Activated CD4-positive, alpha-beta memory T cell treated with anti-CD3 and anti-CD28 coated beads for 36 hours (primary cell): ENCODE measurements at places on chromosomes 6 and 20. TPM values are rescaled to one million over a fixed set of nuclear protein-coding genes. Genes with fewer than 3 reads are reported as not detected.

- no peak for DNase-seq
Observed at GRCh38 chr20:6959900-6960312, 192.4 kb downstream of the BMP2 start.

- DNase-seq = no peak
Observed at GRCh38 chr6:11798096-11798495, 19.5 kb upstream of the ADTRP start.

DNA sequence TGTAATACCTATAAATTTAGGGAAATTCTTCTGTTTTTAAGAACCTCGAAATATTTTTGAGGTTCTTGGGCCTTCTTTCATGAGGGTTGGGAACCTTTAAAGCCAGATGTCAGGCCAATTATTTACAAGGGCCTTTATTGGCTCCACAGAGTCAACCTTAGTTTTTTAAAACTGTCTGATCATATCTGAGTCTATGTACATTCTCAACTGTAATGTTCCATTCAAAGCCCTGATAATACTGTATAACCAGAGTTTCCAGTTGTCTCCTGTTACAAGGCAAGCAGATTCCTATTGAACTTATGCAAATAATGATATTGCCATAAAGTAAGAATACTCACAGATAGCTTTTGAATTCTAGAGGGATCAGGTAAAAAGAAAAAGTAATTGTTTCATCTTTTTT, 545.5 kb downstream of the EPM2A start:
- no peak for DNase-seq

Gene SLA2
- 47.1 TPM for total RNA-seq

Gene LY86
- 0.24 TPM for total RNA-seq

GRCh38 chr20:41649489-41649888, 31.3 kb upstream of the CHD6 start:
- DNase-seq = no peak

DNA sequence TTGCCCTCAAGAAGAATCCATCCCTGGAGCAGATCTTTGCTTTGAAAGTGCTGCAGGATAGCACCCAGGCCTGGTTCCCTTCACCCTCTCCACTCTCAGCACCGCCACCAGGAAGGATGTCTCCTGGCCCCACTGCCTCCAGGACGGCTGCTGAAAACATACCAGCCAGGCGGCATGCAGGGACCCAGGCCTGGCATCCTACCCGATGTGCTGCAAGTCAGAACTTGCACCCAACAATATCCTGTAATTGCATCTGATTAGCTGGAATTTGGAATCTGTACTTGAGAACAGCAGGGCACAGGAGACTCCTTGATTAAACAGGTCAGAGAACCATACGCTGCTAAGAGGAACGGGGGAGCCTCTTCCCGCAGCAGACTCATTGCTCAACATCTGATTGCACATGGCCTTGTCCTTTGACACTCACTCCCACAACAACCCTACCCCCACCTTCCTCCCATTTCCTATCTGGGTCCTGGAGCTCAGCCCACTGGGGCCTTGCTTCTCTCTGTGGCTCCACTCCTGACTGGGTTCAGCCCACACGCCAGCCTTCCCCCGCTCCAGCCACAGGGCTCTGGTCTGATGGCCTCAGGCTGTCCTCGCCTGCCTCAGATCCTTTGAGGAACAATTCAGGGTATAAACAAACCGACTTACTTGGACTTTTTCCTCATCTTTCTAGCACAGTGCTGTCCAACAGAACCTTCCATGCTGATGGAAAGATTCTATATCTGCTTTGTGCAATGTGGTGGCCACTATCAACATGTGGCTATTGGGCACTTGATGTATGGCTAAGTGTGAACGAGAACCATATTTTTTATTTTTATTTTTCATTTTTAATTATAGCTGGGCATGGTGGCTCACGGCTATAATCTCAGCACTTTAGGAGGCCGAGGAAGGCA, 78.0 kb downstream of the FGD2 start:
- DNase-seq = no peak

Gene RIPOR3
- not detected for total RNA-seq

GRCh38 chr6:15595461-15596173, 67.2 kb downstream of the DTNBP1 start:
- DNase-seq = no peak

Gene SLCO4A1
- 29.6 TPM for total RNA-seq

Gene HSPA1L
- total RNA-seq = 2.0 TPM

GRCh38 chr20:49252556-49253350, 25.1 kb downstream of the ZNFX1 start:
- no peak for DNase-seq
